ENCODE measurements at places on chromosomes 7 and 10.

GRCh38 chr10:122191936-122192541 lies 79.1 kb upstream of the BTBD16 start:
- DNase-seq: no peak

- no peak for DNase-seq
Observed at GRCh38 chr10:59019603-59020002, 156.8 kb upstream of the PHYHIPL start.

DNA sequence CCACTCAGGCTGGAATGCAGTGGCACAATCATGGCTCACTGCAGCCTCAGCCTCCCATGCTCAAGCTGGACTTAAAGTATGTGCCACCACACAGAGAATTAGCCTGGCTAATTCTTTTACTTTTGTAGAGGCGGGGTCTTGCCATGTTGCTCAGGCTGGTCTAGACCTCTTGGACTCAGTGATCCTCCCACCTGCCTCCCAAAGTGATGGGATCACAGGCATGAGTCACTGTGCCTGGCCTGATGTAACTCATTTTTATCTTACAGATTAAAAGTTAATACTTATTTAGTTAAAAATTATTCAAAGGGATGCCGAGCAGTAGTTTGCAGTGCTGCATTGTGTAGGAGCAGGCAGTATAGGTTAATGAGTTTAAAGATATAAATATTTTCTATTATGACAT lies 12.6 kb upstream of the PLXDC2 start:
- DNase-seq: no peak

DNA sequence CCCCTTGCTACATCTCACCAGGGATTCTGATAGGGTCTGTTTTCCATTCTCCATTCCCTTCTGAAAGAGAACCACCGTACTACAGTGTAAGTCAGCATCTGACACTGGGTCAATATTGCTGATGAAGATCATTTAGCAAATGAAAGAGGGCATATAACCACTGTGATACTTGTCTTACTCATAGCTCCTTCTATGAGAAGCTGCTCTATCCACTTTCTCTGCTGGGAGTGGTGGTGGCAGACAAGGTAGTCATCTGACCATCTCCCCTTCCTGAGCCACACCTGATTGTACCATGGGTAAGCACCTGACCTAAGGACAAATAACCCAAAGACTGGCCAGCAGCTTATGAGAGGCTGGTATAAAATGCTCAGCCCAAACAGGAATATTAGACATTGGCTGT lies 220.4 kb downstream of the DOCK4 start:
- no peak for DNase-seq

- no peak for DNase-seq
Observed at GRCh38 chr7:14226126-14226525, 236.7 kb upstream of the ETV1 start.

GRCh38 chr10:782751-783648 lies 93.5 kb upstream of the DIP2C start:
- DNase-seq: no peak

GRCh38 chr7:27960415-27960814 lies 220.2 kb downstream of the JAZF1 start:
- no peak for DNase-seq

DNA sequence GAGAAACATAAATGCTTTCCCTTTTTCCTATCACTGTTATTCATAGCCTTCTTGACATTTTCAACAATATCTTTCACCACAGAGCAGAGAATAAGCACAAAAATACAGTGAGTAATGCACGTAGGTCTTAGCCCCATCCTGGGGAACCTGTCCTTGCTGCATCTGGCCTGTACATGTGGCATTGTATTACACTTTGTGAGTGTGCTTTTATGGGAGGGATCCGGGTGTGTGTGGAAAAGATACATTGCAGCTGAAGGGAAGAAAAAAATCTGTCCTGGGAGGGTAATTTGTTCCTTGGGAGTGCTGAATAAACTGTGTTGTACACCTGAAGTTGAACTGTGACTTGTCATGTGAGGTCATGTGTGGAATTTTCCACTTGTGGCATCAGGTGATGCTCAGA lies 422.7 kb upstream of the LRGUK start:
- no peak for DNase-seq

DNA sequence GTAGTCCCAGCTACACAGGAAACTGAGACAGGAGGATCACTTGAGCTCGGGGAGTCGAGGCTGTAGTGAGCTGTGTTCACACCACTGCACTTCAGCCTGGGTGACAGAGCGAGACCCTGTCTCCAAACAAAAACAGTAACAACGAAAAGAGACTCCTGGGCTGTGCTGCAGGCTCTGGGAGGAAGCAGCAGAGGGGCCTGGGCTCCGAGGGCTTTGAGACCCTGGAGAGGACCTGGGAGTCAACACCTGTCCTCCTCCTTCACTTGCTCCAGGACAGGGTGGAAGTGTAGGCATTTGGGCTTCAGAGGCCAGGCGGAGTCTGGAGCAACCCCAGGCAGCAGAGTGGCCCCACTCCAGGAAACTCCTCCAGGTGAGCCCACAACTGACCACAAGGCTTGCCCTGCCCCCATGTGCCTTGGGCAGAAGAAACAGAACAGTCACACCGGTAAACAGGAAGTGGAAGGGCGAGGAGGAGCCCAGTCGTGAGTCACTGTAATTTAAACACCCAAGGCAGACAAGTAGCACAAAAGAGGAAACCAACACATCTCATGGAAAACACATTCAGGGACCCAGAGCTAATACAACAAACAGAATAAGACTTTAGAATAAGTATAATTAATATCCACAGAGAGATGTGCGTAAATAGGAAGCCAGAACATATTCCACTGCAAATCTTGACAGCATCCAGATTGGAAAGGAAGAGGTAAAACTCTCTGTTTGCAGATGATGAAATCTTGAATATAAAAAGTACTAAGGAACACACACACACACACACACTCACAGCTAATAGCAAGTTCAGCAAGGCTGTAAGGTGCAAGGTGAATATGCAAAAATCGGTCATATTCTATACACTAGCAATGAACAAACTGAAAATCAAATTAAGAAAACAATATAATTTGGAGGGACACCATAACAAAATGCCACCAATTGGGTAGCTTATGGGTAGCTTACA lies 20.5 kb upstream of the RASGEF1A start:
- DNase-seq: no peak

GRCh38 chr10:130777507-130778165 lies 533.9 kb downstream of the TCERG1L start:
- no peak for DNase-seq

GRCh38 chr10:62613424-62613823 lies 191.1 kb upstream of the ADO start:
- DNase-seq: no peak

DNA sequence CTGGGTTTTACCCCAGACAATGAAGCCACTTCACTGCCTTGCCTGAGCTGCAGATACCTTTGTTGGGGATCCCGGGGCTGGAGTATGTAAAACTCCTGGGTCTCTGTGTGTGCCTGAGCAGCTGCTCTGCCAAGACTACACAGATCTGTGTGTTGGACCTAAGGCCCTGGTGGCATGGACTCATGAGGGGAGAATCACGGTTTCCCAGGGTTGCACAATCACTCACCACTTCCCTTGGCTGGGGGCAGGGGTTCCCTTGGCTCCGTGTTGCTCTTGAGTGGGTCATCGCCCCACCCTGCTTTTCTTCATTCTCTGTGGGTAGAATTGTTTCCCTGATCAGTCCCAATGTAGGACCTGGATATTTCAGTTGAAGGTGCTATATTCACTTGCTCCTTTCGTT lies 13.9 kb upstream of the TBATA start:
- no peak for DNase-seq

DNA sequence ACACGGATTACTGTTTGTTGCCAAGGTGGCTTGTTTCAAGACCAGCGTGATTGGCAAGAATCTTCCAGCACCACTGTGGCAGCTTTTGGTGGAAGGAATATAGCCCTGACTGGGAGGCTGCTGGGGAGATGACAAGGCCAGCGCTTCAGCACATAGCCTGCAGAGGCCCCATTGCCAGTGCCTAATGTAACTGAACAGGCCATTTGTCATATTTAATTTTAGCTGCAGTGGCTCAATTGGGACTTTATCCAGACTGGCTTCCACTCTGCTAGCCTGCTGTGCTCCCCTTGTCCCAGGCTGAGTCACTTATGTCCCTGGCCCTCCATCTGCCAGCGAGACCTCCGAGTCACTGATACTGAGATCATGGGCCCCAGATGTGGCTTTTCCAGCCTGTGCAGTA lies 483.1 kb downstream of the GALNT17 start:
- DNase-seq: no peak

DNA sequence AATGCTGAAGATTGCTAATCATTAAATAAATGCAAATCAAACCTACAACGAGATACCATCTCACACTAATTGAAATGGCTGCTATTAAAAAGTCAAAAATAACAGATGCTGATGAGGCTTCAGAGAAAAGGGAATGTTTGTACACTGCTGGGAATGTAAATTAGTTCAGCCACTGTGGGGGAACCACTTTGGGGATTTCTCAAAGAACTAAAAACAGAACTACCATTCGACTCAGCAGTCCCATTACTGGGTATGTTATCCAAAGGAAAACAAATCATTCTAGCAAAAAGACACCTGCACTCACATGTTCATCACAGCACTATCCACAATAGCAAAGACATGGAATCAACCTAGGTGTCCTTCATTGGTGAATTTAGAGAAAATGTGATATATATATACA lies 379.0 kb upstream of the CNTNAP2 start:
- no peak for DNase-seq

DNA sequence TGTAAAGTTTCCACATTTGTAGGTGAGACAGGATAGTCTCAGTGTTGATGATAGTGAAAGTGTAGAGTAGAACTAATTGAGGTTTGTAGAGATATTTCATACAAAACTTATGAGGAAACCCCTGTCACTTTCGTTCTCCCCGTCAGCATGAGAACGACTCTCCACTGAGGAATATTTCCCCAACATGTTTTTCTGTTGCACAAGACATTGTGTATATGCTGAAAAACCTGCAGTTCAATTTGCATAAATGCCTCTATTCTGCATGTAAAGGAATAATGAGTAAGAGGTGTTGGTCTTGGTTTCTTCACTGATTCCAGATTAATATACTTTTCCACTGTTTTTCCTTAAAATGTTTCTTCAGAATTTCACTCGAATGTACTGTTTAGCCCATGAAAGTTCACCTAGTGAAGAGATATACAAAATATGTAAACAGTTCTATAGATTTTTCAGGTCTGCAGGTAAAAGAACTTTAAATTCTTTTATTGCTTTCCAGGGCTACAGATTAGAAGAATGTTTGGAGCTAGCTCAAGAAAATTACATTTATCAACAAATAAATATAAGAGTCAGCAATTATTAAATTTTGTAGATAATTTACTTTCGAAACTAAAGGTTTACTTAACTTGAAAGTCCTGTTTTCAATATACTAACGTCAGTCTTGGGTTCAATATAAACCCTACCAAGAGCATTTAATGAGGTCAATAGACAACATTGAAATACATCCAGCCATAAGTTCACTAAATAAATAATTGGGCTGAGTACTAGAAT lies 37.2 kb downstream of the HEPACAM2 start:
- no peak for DNase-seq

- DNase-seq: no peak
Observed at GRCh38 chr7:151381348-151382078, 28.3 kb downstream of the WDR86 start.

DNA sequence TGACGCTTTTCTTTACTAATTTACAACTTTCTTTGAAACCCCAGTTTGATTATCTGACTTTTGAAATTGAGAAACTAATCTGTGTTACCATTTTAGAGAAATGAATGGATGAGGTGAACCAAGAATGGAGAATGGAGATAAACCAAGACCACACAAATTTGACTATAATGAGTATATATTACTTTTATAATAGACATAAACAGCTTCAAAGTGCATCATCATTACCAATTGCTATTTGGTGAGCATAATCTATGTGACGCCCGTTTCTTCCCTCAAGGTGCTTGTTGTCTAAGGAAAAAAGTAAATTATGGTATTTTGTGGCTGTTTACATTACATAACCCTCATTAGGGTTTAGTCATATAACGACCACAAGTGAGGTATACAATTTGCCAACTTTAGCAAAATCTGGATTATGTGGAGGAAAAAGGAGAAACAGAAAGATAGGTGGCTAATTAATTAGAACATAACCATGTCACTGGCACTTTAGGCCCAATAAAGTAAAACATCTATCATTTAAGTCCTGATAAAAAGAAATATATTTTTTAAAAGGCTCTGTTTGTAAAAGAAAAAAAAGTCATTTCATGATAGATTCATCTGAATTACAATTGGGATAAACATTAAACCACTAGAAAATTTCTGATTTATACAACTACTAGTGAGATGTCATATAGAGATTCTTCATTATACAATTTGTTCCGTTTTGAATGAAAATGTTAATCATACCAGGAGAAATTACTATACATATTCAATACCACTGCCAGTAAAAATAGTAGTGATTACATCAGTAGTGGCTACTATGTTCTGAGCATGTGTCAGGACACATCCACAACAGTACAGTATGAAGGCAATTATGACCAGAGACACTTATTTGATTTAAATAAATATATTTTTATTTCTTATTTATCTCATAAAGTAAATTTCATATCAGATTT lies 118.2 kb upstream of the FAM133B start:
- no peak for DNase-seq

DNA sequence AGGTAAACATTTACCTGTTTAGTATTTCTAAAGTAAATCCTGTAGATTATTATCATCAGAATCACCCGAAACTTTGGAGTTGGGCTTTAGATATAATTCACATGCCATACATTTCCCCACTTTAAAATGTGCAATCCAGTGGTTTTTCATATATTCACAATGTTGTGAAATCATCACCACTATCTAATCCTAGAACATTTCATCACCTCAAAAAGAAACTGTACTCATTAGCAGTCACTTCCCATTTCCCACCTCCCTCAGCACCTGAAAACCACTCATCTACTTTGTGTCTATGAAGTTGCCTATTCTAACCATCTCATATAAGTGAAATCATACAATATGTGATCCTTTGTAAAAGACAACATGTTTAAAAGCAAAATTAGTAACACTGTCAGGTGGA lies 182.6 kb downstream of the FZD1 start:
- no peak for DNase-seq

- no peak for DNase-seq
Observed at GRCh38 chr10:62059217-62059920, 157.9 kb downstream of the ARID5B start.

DNA sequence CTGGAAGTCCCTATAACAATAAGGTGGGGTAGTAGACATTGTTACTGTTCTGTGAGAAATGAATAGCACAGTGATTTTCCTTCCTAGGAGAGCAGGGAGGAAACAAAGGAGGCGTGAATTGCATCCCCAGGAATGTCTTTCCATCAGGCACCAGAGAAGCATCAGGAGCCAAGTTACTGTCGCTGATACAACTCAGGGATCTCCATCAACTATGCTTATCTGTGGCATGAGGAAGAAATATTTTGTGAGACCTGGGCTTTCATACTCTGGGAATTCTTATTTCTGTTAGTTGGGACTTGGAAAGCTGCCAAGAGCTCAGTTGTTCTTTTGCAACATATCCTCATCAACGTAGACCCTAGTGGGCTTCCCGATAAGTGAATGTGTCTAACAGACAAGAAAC lies 622.3 kb downstream of the SUGCT start:
- DNase-seq: no peak

GRCh38 chr10:117457932-117458331 lies 82.7 kb upstream of the PDZD8 start:
- no peak for DNase-seq

GRCh38 chr7:147014286-147014955 lies 897.8 kb downstream of the CNTNAP2 start:
- DNase-seq: no peak
